ENCODE measurements at places on chromosomes 5 and 9. TPM values are rescaled to one million over a fixed set of nuclear protein-coding genes. Genes with fewer than 3 reads are reported as not detected.

- ATAC-seq: no peak
Observed at GRCh38 chr5:132268769-132269551, 11.5 kb downstream of the PDLIM4 start.

DNA sequence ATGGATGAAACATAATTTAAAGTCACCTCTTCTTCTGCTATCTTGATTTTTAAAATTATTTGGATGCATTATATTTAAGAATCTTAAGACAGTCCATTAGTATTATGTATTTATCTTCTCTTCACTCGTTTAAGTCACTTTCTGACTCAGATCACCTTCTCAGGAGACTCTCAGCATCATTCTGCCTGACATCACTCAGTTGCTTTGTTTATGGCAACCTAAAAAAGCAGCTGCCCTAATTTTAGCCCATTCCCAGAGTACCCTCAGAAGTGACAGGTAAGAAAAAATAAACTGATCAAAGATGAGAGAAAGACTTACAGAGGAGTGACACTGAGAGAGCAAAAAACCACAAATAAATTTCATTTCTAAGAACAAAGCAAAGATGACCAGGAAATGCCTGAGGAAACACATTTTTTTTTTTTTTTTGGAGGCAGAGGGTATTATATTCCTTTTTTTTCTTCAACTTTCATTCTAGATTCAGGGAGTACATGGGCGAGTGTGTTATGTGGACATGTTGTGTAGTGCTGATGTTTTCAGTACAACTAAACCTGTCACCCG, 140.5 kb downstream of the MUSK start:
- ATAC-seq: no peak

- no peak for ATAC-seq
Observed at GRCh38 chr9:35566417-35566816, 38.6 kb upstream of the TESK1 start.

DNA sequence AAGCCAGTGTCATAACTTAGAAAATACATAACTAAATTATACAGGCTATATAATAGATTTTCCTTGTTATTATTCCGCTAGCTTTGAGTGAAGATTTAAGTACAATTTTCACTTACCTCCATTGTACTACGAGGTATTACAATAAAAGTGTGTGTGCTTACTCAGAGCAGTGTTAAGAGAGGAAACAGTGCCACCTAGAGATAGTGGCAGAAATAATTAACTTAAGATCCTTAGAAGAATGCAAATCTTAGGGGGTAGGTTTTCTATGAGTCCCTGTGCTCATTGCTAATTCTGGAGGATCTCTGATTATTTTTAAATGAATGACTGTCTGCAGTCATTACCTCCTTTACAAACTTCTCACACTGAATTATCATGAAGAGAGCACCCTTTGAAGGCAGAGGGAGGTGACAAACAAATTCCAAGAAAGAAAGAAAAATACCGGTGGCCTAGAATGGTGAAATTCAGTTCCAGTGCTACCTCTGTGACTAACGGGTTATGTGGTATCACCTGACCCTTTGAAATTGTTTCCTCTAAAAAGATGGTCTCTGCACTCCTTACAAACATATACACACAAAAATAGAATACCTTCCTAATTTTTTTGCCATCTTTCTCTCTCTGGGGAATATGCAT, 379.8 kb downstream of the TRIM36 start:
- peak; percentile 47 for ATAC-seq

IL7R gene
- total RNA-seq: 1.7 TPM

GRCh38 chr5:168186289-168187074, 105.0 kb upstream of the WWC1 start:
- no peak for ATAC-seq

- ATAC-seq: no peak
Observed at GRCh38 chr9:137301081-137301947, 757 bp downstream of the NRARP start.

Measured in esophagus mucosa (tissue), 1 donor.